ENCODE measurements at places on chromosomes 1 and 21.

DNA sequence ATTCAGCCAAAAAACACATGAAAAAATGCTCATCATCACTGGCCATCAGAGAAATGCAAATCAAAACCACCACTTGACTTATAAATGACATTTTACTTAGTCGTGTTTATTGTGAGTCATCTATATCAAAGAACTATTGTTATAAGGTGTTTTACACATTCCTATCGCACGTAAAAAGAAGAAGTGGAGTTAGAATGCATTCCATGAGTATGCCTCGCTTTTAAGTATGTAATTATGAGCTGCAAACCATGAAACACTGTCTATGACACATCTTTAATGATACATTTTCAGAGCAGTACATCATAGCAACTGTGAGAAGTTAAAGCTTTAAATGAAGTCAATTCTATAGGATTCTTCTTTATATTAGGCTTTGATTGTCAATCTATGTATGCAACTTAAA, 614.3 kb upstream of the ADAMTS5 start:
- H3K4me1 ChIP-seq: no peaks in the 10 kb centered on the region
- no peak overlapping the region for H3K27ac ChIP-seq
- no peaks in the 10 kb centered on the region for H3K36me3 ChIP-seq
- H3K27me3 ChIP-seq: no peaks in the 10 kb centered on the region
- no peak overlapping the region for H3K4me3 ChIP-seq

- H3K27ac ChIP-seq: no peak overlapping the region
- no peaks in the 10 kb centered on the region for H3K36me3 ChIP-seq
- H3K4me3 ChIP-seq: no peak overlapping the region
- H3K27me3 ChIP-seq: no peaks in the 10 kb centered on the region
- no peaks in the 10 kb centered on the region for H3K4me1 ChIP-seq
- no peak for DNase-seq
Observed at GRCh38 chr1:57623039-57623790, 199.4 kb upstream of the DAB1 start.

DNA sequence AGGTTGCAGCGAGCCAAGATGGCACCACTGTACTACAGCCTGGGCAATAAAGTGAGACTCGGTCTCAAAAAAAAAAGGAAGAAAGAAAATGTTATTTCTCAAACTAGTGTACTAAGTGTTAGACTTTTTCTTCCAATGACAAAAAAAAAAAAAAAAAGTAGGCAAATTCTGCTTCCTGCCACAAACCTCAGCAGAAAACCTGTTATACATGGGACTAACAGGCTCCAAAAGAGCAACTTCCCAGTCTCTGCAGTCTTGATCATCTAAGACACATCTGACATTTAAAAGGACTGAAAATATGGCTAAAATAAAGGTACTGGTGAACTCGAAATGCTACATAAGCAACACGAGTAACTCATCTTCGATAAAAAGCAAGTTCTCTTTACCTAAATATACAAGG, 59.6 kb downstream of the HSF2BP start:
- H3K4me1 ChIP-seq: no peaks in the 10 kb centered on the region
- no peaks in the 10 kb centered on the region for H3K27me3 ChIP-seq
- H3K27ac ChIP-seq: no peak overlapping the region
- DNase-seq: no peak
- no peaks in the 10 kb centered on the region for H3K36me3 ChIP-seq
- no peak overlapping the region for H3K4me3 ChIP-seq

GRCh38 chr1:9375912-9376311, 83.2 kb downstream of the SPSB1 start:
- no peaks in the 10 kb centered on the region for H3K27me3 ChIP-seq
- no peak for DNase-seq

- H3K4me1 ChIP-seq: peaks cover 8% of the 10 kb centered on the region
- no peaks in the 10 kb centered on the region for H3K36me3 ChIP-seq
- no peaks in the 10 kb centered on the region for H3K27me3 ChIP-seq
- H3K27ac ChIP-seq: no peak overlapping the region
- H3K4me3 ChIP-seq: no peak overlapping the region
- no peak for DNase-seq
Observed at GRCh38 chr1:89201106-89201794, 2.5 kb upstream of the GBP4 start.

DNA sequence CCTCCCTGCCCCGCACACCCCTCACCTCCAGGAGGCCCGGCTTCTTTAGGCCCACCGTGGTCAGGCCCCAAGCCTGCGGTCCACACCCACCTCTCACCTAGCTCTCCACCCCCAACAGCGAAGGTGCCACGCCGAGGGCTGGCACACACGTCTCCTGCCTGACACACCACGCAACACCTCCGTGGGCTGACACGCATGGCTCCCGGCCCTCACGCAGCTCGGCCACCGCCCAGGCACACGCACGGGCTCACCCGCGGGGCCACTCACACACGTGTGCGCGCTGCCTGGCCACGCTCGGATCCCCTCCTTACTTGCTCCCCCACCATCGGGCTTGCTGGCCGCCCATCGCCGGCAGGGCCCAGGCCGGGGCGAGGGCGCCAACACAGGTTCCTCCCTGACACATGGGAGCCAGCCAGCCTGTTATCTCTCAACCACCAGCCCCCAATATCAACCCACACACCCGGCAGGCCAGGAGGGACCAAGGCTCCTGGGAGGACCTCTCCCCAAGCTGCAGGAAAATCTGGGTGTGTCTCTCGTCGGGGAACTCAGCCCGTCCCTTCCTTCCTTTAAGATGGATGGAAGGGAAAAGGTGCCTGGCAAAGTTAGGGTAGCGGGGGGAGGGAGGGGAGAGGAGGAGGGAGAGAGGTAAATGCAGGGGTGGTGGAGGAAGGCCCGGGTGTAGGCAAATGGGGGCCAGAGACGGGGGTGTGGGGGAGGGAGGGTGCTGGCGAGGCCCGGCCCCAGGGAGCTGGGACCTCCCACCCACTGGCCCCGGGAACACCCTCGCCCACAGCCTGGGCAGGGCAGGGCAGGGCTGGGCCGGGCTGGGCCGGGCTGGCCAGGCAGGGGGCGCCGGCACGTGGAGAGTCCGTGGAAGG, 546 bp downstream of the ELOVL1 start:
- no peaks in the 10 kb centered on the region for H3K27me3 ChIP-seq

DNA sequence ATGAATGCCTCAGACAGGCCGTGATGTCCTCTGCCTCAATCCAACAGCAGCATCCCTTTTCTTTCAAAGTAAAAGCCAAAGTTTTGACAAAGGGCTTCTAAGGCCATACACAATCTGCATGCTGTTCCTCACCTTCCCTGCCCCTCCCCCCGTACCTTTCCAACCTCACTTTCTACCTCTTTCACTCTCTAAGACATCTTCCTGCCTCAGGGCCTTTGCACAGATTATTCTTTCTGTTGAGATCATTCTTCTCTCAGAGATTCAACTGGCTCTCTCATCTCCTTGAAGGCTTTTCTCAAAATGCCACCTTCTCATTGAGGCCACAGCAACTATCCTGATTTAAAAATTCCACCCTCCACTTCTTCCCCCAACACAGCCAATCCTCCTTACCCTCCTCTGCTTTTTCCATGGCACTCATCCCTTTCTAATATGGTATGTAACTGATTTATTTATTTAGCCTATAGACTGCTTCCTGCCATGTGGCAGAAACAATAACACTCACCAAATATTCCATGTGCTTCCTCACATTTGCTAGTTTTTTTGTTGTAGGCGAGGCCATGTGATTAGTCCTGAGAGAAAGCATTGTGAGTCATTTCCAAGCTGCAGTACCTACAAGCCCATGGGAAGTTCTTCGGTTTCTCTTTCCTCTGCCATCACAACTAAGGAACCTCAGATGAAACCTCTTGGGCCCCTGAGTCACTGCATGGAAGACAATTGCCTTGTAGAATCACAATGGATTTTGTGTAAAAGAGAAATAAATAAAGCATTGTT, 58.7 kb upstream of the GADD45A start:
- H3K36me3 ChIP-seq: no peaks in the 10 kb centered on the region
- no peak for DNase-seq
- no peak overlapping the region for H3K4me3 ChIP-seq
- H3K27ac ChIP-seq: no peak overlapping the region
- no peaks in the 10 kb centered on the region for H3K27me3 ChIP-seq

GRCh38 chr21:15730484-15731242, 881 bp downstream of the USP25 start:
- no peaks in the 10 kb centered on the region for H3K36me3 ChIP-seq
- H3K4me3 ChIP-seq: peak overlapping the region; percentile 68
- peak overlapping the region; percentile 97 for H3K27ac ChIP-seq
- no peaks in the 10 kb centered on the region for H3K27me3 ChIP-seq

- H3K27me3 ChIP-seq: no peaks in the 10 kb centered on the region
- H3K27ac ChIP-seq: no peak overlapping the region
- no peak overlapping the region for H3K4me3 ChIP-seq
- no peak for DNase-seq
- no peaks in the 10 kb centered on the region for H3K4me1 ChIP-seq
Observed at GRCh38 chr1:103779932-103780331, 30.2 kb downstream of the AMY1C start.

DNA sequence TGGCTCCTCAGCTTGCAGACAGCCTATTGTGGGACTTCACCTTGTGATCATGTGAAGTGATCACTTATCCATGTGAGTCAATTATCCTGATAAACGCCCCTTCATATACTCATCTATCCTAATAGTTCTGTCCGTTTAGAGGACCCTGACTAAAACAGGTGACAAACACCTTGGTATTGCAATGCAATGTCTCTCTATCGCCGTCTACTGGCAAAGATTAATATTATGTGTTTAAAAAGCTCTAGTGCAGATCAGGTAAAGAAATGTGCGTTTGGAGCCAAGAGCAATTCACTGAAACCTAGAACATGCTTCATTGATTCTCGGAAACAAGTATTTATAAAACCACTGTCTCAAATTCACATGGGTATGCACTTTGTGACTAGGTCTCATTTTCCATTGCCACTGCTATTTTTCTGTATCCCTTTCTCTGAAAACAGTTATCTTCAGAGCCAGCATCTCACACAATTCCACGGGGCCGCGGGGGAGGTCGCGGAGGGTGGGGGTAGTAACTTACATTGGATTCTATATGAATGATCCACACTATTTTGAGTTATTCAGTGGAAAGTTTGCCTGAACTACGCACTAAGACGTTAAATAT, 554.6 kb upstream of the NCAM2 start:
- no peaks in the 10 kb centered on the region for H3K27me3 ChIP-seq
- H3K4me3 ChIP-seq: no peak overlapping the region
- H3K4me1 ChIP-seq: no peaks in the 10 kb centered on the region
- H3K27ac ChIP-seq: no peak overlapping the region
- no peak for DNase-seq

- DNase-seq: no peak
- H3K36me3 ChIP-seq: no peaks in the 10 kb centered on the region
- H3K4me3 ChIP-seq: no peak overlapping the region
Observed at GRCh38 chr1:82121421-82121820, 320.7 kb downstream of the ADGRL2 start.

DNA sequence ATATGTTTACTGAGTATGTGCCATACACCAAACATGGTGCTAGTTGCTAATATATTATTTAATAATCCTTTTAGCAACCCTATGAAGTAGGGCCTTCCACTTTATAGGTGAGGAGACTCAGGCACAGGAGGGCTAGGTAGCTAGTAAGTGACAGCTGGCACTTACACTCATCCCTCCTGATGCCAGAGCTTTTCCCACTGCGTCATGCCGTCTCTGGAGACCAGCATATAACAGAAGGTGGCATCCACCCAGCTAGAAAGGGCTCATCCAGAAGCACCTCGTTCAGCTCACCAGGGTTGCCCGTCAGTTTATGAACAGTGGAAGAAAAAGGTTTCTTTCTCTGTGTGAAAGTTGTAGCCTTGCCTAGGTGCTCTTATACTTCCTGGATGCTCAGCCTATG, 108.9 kb downstream of the NOS1AP start:
- H3K27ac ChIP-seq: no peak overlapping the region
- H3K4me3 ChIP-seq: no peak overlapping the region
- H3K4me1 ChIP-seq: no peaks in the 10 kb centered on the region
- H3K27me3 ChIP-seq: no peaks in the 10 kb centered on the region
- no peaks in the 10 kb centered on the region for H3K36me3 ChIP-seq

GRCh38 chr1:84146411-84147032, 2.5 kb downstream of the PRKACB start:
- peak overlapping the region; percentile 6 for H3K4me3 ChIP-seq
- H3K36me3 ChIP-seq: no peaks in the 10 kb centered on the region
- DNase-seq: no peak
- H3K27ac ChIP-seq: no peak overlapping the region
- H3K27me3 ChIP-seq: no peaks in the 10 kb centered on the region
- no peaks in the 10 kb centered on the region for H3K4me1 ChIP-seq

DNA sequence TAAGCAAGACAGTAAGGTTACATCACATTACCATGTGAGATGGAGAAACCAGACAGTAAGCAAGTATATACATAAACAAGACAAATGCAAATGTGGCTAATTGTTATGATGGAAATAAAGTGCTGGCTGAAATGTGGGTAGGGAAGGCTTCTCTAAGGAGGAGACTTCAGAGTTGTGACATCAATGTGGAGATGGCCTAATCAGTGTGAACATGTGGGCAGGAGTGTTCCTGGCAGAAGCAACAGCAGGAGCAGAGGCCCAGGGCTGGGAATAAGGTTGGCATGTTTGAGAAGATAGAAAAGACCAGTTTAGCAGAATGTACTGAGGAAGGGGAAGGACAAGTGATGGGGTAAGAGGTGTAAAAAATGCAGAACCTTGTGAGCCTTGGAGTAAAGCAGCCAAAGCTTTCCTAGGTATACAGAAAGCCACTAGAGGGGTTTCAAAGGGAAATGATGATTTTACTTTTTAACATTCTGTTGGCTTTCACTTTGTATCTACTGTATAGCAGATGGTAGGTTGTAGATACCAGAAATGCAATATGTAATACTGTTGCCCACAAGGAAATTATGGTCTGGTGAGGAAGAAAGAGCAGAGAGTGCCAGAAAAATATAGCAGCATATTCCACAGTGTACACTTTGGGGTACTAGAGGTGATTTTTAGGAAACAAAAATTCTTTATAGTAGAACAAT, 197.4 kb downstream of the FGGY start:
- H3K4me1 ChIP-seq: peaks cover 8% of the 10 kb centered on the region
- no peak overlapping the region for H3K27ac ChIP-seq
- H3K36me3 ChIP-seq: no peaks in the 10 kb centered on the region
- H3K4me3 ChIP-seq: no peak overlapping the region
- H3K27me3 ChIP-seq: no peaks in the 10 kb centered on the region
- no peak for DNase-seq

Data from Peyer's patch (tissue), 4 donors.